Stimulated activated CD4-positive, alpha-beta T cell treated with anti-CD3 and anti-CD28 coated beads, Interleukin-15, amount 100 ng/mL, for 1 hour (primary cell): ENCODE measurements at places on chromosomes 11 and 22.

GRCh38 chr11:46389450-46390330 lies 1.9 kb downstream of the CHRM4 start:
- no peak for DNase-seq

DNA sequence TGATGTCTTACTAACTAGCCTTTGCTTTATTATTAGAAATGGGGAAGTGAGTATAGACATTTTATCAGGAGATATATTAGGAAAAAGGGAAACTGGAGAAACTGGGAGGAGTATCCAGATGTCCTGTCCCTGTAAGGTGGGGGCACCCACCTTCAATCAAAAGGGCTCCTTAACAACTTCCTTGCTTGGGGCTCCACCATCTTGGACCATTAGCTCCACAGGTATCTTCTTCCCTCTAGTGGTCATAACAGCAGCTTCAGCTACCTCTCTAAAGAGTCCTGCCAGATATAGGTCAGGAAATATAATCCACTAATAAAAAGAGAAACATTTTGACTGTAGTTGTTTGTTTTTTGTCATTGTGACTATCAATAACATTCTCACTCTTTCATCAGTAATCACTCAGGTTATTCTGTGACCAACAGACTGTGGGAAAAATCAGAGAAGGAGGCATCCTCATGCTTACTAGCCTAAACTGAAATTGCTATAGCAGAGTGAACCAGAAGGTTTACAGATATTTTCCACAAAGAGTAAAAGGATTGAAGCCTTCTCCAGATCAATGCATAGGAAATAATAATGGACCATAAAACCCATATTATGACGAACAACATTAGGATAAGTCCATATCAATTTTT lies 10.4 kb downstream of the OR51B4 start:
- DNase-seq, result no peak

DNA sequence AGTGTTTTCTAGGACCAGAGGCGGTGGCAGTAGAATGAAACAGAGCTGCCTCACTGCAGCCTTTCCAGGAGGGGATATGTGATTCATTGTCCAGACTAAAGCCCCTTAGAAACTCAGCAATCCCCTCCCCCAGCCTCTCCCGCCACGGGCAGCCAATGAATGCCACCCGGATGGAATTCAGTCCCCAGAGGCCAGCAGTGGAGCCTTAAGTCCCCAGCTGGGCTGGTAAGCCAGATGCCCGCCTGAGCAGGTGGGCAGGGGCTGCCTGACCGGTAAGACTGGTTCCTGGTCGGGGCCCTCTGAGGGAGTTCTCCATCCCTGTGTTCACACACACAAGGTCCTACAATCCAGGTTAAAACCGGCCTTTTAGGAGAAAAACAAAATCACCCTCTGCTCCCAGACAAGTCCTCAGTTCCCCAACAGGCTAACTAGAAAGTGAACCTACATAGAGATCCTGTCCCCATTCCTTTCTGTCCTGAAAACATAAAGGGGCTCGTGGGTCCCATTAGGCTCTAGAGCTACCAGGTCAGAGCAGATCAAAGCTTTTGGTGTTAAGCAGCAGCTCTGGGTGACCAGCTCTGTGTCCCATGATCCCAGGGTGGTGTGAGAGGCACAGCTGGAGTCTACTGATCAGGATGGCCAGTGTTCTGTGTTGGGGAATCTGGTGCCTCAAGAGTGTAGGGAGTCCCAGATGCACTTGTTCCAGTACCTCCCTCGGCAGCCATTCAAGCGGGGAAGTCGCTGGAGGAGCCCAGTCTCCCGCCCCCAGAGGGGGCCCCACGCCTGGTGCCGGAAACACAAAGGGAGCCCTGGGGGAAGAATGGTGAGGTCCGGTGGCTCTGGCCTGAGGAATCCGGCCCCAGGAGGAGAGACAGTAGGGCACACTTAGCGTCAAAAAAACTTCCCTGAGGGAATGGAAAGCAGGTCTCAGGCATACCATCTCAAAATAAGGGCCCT lies 2.6 kb downstream of the PATZ1 start:
- DNase-seq, result no peak

DNA sequence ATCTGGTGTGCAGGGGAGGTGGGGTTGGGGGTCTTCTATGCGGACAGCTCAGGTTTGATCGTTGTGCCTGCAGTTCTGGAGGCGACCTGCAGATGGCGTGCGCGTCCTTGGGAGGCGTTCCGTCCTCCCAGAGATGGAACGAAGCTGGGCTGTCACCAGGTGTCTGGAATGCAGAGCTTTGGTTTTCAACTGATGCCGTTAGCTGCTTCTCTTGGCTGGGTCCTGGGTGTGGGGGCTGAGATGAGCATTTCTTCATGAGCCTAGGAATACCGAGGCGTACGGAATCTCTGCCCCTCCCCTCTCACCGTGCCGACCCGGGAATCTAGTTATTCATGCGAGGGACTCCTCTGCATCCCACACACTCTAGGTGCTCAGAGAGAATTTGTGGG lies 98.6 kb downstream of the CEP164 start:
- peak; percentile 22 for DNase-seq

DNA sequence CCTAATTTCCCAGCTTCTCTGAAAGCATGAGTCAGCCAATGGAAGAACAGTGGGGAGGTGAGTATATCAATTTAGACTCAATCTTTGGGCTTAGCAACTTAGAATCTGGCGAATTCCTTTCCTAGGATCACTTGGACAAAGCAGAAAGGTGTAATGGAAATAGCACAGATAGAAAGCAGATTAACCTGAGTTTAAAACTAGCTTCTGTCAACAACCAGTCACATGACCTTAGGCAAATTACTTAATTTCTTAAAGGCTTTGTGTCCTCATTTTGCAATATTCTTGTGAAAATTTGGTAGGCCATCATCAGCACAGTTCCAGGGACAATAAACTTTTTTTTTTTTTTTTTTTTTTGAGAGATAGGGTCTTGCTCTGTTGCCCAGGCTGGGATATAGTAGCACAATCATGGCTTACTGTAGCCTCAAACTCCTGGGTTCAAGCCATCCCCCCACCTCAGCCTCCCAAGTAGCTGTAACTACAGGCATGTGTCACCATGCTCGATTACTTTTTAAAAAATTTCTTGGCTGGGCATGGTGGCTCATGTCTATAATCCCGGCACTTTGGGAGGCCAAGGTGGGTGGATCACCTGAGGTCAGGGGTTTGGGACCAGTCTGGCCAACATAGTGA lies 40.8 kb upstream of the PCF11 start:
- DNase-seq, result no peak

GRCh38 chr11:98495016-98495415 lies 525.7 kb upstream of the CNTN5 start:
- no peak for DNase-seq
